ENCODE measurements at places on chromosomes 11 and 22.

- no peak for DNase-seq
Observed at GRCh38 chr11:77517753-77518152, 43.9 kb upstream of the PAK1 start.

DNA sequence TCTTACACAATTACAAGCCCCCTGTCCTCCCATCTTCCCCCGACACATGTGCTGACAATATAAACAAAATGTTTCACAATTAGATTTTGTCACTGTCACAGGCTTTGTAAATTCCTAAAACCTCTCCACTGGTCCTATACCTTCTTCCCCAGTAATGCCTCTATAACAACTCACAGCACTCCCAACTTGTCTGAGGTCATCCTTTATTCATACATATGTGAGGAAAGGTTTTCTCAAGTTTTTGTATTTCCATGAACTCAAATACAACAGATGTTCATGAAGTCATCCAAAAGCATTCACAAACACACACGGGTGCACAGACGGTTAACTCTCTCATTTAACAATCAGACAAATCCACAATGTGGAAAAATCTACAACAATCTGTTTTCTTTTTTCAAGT, 1.9 kb downstream of the OR52H1 start:
- DNase-seq = no peak

- DNase-seq = no peak
Observed at GRCh38 chr11:118572981-118573550, 857 bp downstream of the ARCN1 start.

DNA sequence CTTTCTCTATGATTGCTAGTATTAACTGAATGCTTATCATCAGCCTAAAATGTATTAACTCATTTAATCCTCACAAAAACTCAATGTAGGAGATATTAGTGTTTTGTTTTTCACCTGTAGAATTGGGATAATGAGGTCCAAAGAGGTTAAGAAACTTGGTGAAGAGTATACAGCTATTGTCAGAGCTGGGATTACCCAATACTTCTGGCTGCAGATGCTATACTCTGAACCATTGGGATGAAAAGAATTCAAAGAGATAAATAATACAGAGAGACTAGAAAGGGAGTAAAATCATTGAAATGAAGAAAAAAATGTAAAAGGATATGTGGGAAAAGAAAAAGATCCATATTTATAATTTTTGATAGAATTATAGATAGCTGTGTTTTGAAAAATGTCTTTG, 137.1 kb downstream of the TRPC6 start:
- DNase-seq = no peak

- no peak for DNase-seq
Observed at GRCh38 chr11:44879432-44879831, 71.3 kb downstream of the TP53I11 start.

GRCh38 chr11:74397501-74398243, 561 bp downstream of the PGM2L1 start:
- DNase-seq = no peak

DNA sequence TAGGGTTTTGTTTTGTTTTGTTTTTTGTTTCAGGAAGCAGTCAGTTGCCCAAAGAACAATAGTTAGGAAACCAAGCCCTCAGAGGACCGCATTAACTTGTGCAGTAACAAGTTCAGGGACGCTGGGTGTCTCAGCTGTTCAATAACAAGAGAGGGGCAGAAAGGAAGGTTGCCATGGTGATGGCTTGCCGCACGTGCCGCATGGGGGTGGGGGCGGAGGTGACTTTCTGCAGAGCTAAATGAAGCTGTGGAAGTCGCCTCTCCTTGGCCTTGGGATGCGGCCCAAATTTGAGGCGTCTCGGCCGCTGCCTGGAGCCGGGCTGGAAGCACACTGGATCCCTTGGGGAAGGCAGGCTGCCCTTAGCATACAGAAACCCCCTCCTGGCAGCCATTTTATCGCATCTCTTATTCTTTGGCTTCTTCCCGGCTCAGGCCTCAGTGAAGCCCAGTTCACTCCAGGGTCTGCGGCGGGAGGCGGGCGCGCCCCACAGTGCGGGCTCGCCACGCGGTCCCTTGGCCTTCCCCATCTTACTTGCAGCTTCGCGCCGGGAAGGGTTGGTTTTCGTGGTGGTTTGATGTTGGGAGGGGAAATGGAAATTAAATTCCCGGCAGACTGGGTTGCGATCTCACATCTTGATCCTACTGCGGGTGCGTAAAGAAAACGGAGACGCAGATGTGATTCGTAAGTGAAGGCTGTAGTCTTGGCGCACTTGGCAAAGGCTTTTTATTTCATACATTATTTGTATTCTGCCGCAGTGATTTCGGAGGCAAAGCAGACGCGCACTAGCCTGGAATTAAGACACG, 94.3 kb downstream of the SLC17A6 start:
- peak; percentile 13 for DNase-seq
